ENCODE measurements at places on chromosomes 16 and 17.

DNA sequence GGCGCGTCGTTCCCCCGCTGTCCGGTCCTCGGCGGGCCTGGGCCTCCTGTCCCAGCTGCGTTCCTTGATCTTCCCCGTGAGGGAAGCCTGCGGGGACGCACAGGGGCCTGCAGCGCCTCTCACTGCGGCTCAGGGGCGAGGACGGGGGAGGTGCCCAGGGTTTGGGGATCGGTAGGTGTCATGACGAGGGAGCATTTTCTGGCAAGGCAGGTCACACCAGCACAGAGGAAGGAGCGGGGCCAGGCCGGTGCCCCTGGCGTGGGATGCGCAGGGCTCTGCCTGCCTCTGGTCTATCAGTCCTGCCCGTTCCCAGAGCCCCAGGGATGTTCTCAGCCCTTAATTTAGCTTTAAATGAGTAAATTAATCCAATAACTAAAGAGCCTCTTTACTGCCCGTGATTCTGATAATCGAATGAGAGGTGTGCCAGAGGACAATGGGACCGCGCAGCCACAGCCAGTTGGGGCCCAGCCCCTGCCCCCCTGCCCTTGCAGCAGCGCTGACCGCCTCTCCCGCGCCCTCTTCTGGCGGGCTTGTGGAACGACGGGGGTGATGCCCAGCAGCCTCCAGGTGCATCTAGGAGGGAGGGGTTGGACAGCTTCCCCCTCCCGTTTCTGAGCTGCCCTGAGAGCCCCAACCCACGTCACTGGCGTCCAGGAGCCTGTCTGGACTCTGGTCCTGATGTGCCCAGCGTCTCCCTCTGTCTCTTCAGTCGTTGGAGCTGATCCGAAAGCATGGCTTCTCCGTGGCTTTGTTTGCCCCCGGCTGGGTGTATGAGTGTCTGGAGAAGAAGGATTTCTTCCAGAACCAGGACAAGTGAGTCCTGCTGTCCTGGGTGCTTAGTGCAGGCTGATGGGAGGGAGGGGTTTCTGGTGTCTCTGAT is 7.9 kb downstream of the ENGASE start:
- no peak for DNase-seq

DNA sequence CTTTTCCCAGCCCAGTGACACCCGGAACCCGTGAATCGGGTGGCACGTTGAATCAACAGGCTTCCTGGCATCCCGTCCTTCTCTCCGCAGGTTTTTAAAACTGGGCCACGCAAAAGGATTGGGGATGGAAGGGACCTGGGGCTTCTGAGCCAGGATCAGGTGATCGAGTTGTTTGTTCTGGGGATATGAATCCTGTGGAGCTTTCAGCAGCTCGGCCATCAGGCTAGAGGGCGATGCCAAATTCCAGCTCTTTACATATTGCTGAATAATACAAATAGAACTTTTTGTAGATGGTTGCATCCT is 473 bp downstream of the SUPT6H start:
- DNase-seq, result no peak

- DNase-seq, result no peak
Measured at GRCh38 chr16:28063591-28064061, at the start of gene GSG1L. Gene GSG1L, minus strand, starts transcription at chr16:28063714. Its CDS starts 290 bp downstream, at chr16:28063424.

DNA sequence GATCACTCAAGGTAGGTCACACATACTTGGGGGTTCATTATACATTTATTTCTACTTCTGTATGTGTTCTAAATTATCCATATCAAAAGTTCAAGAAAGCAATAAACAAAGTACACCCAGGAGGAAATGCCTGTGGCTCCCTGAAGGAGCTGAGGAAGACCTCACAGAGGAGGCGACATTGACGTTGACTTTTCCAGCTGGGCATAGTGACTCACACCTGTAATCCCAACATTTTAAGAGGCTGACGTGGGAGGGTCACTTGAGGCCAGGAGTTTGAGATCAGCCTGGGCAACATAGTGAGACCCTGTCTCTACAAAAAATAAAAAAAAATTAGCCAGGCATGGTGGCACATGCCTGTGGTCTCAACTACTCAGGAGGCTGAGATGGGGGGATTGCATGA is 16.3 kb downstream of the ITGAD start:
- no peak for DNase-seq

DNA sequence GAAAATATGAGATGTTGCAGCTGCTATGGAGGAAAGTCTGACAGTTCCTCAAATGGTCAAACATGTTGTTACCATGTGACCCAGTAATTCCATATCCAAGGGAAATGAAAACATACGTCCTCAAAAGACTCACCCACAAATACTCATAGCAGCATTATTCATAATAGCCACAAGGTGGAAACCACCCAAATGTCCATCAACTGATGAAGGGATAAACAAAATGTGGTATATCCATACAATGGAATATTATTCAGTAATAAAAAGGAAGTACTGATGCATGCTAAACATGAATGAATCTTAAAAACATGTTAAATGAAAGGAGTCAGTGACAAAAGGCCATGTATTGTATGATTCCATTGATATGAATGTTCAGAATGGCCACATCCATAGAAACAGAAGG is 140.2 kb downstream of the PITPNC1 start:
- DNase-seq, result no peak

DNA sequence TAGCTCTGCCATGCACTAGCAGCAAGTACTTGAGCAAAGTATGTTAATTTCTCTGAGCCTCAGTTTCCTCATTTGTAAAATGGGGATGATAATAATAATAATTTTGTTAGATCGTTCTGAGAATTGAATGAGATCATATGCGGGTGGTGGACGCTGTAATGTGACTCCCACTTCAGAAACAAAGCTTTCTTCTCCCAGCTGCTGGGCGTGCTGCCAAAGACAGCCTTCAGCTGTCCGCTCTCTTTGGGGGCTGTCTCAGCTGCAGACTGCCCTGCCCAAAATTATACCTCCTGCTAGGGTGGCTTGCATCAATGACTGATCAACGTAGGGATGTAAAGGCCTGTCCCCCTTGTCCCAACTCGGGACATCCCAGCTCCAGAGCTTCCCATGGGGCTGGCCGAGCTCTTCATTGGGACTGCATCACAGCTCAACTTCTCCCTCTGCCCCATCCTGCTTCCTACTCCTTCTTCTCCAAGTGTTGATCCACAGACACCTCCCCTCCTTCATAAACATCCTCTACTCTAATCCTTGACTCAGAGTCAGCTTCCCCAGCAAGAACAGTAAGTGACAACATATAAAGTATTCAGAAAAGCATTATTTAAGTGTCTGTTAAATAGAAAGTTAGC is 30.7 kb upstream of the CDH5 start:
- peak; percentile 94 for DNase-seq

- DNase-seq, result no peak
Measured at GRCh38 chr17:41464682-41465081, 2.5 kb downstream of the KRT32 start.

GRCh38 chr17:21001111-21001812 is 41.5 kb downstream of the USP22 start:
- no peak for DNase-seq

DNA sequence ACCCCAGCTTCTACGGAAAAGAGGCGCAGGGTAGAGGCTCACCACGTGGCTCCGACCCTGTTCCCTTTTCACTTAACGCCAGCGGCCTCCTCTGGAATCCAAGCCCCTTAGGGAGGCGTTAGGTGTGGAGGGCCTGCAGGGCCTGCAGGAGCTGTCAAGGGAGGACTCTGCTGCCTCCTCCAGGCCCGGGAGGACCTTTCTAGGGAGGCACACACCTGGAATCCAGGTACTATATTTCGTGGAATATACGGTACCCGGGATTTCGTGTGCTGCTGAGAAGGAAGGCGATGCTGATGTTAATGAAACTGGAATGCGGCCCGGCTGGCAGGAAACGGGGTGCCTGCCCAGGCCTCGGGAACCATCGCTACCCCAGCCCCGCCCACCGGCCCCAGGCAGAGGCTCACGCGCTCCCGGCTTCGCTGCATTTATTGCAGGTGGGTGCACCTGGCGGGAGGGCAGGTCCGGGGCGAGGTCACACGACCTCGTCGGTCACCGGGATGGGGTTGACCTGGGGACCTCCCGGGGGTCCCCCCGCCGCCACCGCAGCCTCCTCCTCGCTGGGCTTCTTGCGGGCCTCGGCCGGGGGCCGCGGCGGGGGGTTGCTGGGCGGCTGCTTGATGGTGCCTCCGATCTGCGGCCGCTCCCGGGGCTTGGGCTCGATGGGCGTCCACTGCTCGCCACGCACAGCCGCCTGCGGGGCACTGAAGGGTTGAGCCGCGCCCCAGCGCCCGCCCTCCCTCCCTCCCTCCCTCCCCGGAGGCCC is 4.7 kb downstream of the IL17C start:
- no peak for DNase-seq

- no peak for DNase-seq
Measured at GRCh38 chr16:29815032-29815721, 775 bp upstream of the PAGR1 start.

DNA sequence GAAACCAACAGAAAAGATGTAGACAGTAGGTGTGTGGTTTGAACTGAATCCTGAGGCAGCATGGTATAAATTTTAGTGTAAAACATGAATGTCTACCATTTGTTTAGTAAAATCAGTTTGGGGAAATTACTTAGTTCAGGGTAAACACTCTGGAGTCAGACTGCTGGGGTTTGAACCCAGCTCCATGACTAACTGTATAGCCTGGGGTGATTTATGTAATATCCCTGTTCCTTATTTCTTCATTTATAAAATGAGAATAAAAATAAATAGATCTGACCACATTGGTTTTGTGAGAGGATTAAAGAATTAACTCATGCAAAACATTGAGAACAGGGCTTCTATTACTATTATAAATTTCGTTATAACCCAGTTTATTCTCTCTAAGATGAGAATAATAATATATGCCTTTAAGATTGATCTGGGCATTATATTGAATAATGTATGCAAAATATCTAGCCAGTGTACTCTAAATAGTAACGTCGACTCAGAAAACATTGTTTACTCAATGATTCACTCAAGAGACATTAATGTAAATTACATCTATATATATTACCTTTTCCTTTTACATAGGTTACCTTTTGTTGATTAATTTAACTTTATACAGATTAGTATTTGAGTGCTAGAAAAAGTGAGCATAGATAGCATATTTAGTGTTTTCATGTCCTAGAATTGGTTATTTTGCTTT is 120.6 kb upstream of the KCNJ16 start:
- no peak for DNase-seq

DNA sequence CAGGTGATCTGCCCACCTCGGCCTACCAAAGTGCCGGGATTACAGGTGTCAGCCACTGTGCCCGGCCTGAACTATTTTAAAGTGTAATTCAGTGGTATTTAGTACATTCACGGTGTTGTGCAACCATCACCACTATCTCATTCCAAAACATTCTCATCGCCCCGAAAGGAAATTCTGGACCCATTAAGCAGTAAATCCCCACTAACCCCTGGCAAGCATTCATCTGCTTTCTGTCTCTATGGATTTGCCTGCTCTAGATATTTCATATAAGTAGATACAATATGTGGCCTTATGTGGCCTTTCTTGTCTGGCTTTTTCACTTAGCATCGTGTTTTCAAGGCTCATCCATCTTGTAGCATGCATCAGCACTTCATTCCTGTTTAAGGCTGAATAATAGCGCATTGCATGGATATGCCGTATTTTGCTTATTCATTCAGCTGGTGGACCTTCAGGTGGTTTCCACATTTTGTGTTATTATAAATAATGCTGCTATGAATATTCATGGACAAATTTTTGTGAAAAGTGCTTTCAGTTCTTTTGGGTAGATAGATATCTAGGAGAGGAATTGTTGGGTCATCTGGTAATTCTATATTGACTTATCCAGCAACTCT is 8.4 kb upstream of the HERPUD1 start:
- DNase-seq, result no peak

- DNase-seq, result no peak
Measured at GRCh38 chr17:82088838-82089722, 9.0 kb downstream of the FASN start.

DNA sequence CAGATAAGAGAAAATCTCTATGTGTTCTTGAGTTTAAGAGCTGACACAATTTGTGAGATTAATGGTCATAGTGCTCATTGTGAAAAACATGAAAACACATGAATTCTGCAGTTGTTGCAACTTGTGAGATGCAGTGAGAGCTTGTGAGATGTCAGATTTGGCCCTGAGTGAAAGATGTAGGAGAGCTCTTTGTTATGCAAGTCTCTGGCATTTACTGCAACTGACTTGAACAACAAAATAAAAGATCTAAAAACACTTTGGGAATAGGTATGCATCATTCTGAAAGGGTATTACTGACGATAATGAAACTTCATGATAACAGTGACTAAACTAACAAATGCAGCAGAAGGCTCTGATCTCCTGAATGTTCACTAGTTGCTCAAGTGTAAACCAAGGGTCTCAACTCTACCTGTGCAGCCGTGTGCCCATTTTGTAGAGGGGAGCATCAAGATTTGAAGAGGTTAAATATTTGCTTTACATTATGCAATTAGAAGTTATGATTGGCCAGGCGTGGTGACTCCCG is 50.8 kb upstream of the SMIM36 start:
- no peak for DNase-seq

DNA sequence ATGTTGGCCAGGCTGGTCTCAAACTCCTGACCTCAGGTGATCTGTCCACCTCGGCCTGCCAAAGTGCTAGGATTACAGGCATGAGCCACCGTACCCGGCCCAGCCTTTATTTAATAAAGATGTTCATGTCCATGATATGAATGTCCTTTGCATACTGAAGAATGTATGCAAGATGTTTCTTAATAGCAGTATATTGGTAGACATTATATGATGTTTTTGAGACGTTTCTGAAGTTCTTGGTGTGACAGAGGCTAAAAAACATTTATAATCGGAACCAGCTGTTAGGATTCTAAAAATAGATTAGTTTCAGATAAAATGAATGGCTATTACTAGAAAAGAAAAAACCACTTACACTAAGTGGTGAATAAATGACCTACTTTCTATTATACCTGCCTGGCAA is 11.8 kb downstream of the PDZD9 start:
- no peak for DNase-seq

GRCh38 chr17:59094861-59095530 is 11.7 kb downstream of the TRIM37 start:
- DNase-seq, result no peak

DNA sequence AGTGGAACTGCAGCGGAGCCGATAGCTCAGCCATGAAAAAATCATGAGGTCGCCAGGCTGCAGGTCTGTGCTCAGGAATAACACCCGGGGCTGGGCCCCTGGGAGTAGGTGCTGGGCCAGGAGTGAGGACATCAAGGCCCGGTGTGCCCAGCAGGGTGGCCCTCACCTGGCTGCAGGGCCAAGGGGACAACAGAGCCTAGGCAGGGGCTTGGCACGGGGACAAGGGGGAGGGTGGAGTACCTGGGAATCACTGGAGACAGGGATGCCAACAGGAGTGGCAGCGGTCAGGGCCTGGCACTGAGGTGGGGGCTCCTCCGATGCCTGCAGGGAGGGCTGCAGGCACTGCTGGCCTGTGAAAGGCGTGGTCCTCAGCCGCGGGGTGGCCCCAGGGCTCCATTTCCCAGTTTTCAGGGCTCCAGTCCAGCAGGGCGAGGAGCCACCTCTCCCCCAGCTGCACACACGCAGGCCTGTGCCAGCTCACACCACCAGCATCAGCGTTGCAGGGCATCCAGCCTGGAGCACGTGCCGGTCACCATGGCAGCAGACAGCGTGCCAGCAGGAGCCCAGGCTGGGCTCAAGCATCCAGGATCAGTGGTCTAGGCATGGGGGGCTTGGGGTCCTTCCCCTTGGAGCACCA is 4.7 kb upstream of the FSCN2 start:
- DNase-seq, result no peak

- DNase-seq, result no peak
Measured at GRCh38 chr17:6577686-6578263, 21.4 kb upstream of the PITPNM3 start.

- no peak for DNase-seq
Measured at GRCh38 chr17:51419476-51419875, 159.1 kb downstream of the UTP18 start.

- no peak for DNase-seq
Measured at GRCh38 chr16:72886346-72886974, 161.5 kb downstream of the ZFHX3 start.

Measured in lung (tissue), 17 donors.